EH (cell line): ENCODE measurements at places on chromosomes 4 and X.

GRCh38 chr4:152458801-152459302 is 77.0 kb downstream of the FBXW7 start:
- DNase-seq, result peak; percentile 15

- DNase-seq, result no peak
These were observed 101.5 kb downstream of the PSAPL1 start for GRCh38 chr4:7333024-7333780.

DNA sequence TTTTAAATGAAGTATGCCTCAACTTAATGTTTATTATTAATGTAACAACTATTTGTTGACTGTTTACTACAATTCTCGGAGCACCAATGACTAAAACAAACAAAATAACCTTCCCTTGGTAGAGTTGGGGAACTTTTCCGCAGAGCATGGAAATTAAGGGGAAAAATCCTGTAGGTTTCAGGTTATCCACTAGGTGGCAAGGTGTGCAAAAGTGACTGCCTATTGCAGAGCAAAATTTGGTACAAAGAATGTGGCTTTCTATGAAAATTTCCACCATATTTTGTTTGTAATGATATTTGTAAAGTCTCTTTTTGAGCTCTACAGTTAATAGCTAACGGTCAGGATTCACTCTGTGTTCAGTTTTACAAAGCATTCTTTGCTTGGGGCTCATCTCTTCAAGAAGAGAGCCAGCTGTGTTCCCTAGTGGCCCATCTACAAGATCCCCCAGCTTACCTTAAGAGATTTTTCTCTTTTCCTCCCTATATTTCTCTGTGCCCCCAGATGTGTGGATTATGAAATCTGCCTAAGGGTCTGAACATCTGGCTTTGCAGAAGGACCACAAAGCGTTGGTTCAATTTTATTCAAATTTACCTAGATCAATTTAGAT is 61.1 kb downstream of the FBXO8 start:
- DNase-seq, result peak; percentile 37

- DNase-seq, result peak; percentile 80
These were observed 147.7 kb downstream of the SH3KBP1 start for GRCh38 chrX:19739683-19740082.

DNA sequence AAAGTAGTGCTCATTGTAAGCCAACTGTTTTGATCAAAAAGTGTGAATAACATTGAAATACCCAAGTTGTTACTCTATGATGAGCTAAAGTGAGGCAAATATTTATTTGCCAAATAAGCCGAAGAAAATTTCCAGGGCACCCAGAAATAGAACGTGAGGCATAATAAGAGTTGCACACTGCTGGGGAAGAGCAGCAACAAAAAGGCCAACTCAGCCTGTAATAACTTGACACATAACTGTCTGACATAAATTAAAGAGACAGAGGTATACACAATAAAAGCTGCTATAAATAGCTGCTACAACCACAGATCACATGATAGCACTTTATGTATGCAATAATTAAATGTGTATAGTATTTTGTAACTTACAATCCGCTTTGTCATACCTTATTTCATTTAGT is 2.0 kb upstream of the ABCB7 start:
- DNase-seq, result no peak

- no peak for DNase-seq
These were observed 33.1 kb downstream of the NSUN7 start for GRCh38 chr4:40782876-40783275.

- DNase-seq, result peak; percentile 70
These were observed 16.0 kb downstream of the IGFBP7 start for GRCh38 chr4:57093845-57094831.

- no peak for DNase-seq
These were observed 73.8 kb downstream of the FBXW7 start for GRCh38 chr4:152462047-152462446.

- DNase-seq, result no peak
These were observed 118.9 kb downstream of the MXRA5 start for GRCh38 chrX:3227526-3227925.

DNA sequence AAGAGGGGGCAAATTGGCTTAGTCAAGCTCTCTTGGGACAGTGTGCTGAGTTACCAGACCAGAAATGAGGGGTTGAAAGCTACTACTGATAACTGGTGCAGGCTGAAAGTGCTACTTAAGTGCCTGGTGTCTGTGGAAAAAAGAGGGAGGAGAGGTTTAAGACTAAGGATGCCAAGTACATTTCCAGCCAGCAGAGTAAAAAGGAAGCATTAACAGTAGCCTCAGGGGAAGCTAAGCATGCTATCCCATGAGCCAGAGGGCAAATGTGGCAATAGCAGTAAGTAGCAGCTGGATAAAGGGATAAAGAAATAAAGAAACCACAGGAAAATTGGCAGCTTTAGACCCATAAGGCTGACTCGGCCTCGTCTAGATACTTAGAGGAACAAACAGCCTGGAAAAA is 196.3 kb upstream of the MAB21L2 start:
- peak; percentile 94 for DNase-seq
